CD4-positive, alpha-beta T cell treated with Interleukin-15 for 1 hour (primary cell): ENCODE measurements at places on chromosomes 4 and X.

DNA sequence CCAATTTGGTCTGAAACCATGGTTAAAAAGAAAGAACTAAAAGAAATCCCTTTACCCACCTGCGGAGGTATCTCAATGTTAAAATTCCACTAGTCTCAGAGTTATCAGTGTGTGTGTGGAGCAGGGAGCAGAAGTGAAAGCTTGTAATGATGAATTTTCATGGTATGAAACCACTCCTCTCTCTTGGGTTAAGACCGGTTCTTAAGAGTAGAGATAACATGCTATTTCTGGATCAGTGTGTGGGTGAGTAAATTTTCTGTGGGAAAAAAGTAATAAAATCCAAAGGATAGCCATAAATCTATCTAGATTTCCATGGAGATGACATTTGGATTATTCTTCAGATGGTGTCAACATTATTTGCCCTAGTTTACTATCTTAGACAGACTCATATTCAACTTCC is 3.2 kb downstream of the FGF13 start:
- no peak for DNase-seq

GRCh38 chrX:132467026-132467425 is 21.8 kb downstream of the MBNL3 start:
- DNase-seq, result no peak

GRCh38 chr4:120316416-120316815 is 249.8 kb upstream of the MAD2L1 start:
- DNase-seq, result no peak

DNA sequence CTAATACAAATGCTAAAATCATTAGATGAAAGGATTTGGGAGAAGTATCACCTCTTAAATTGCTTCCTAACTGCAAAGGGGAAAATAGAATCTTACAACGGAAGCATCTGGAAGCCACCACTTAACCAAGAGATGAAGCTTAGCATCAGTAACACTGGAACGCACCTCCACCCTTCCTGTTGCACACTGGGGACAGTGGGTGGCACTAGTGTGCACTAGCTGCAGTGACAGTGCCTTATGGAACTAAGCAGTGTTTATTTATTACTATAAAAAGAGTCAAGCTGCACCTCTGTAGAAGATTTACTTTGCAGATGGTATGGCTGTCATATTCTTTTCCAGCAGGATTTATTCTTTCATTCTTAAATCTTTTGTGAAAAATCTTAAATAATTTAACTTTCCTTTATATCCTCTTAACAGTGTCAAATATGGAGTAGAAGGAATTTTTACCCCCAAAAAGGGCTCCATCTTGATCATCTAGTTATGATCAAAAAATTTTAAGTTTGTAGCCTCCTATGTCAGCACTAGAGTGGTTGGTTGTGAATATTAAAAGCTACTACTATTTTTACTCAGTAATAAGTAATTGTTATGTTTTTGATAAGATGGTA is 76.7 kb downstream of the SCD5 start:
- peak; percentile 29 for DNase-seq

GRCh38 chrX:13165266-13166189 is 121.1 kb upstream of the FAM9C start:
- DNase-seq, result no peak

DNA sequence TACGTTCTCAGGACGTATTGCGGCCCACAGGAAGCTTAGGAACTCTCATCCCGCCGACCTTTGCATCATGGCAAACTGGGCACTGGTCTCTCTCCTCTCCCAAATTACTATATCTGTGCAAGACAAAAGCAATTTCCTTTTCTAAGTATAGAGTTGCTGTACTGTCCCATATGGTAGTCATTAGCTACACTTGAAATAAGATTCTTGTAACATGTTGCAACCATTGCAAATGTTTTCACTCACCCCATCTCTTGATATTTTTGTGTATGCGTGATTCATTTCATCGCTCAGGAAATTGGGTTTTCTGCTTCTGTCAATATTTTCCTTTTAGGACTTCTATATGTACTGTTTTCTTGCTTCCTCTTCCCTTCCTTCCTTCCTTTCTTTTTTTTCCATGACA is 15.7 kb downstream of the ARMCX6 start:
- DNase-seq, result no peak

DNA sequence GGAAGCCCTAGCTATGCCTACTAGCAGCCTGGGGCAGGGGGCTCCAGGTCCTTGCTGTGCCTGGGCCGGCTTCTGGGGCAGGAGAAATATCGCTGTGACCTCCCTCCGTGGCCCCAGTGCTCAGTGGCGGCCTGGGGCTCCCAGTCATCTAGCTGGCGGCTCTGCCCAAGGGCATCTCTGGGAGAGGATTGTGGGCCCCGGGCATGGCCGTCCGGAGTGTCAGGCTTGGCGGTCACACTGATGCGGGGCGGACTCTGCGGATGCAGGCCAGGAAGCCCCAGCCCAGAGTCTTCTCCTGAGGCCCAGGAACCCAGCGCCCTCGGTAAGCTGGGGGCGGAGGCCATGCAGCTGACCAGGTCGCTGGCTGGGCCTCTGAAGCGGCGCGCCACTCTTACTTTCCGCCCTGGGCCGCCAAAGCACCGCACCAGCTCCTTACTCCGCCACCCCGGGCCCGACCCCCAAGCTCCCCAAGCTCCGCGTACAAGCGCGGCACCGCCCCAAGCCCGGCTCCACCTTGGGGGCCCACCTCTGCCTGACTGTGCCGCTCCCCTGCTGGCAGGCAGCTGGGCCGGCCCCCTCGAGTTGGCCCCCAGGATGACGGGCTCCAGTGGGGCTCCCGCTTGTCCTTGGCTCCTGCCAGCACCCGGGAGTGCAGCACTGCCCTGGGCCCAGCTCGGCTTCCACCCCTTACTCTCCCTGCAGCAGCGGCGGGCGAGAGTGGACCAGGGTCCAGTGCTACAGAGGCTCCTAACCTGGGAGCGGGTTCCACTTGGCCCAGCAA is 720.0 kb downstream of the PCDH18 start:
- DNase-seq, result no peak
